ENCODE measurements at places on chromosomes 16 and 17. TPM values are rescaled to one million over a fixed set of nuclear protein-coding genes. Genes with fewer than 3 reads are reported as not detected.

Gene CDRT15L2
- total RNA-seq = not detected

Gene CCR7
- 4.0 TPM for total RNA-seq

Gene TPSD1
- not detected for total RNA-seq

Gene BICDL2
- 15.9 TPM for total RNA-seq

Gene KRTAP2-1
- not detected for total RNA-seq

- DNase-seq = peak; percentile 63
These were observed 233.4 kb downstream of the FTO start for GRCh38 chr16:53937161-53937880.

DNA sequence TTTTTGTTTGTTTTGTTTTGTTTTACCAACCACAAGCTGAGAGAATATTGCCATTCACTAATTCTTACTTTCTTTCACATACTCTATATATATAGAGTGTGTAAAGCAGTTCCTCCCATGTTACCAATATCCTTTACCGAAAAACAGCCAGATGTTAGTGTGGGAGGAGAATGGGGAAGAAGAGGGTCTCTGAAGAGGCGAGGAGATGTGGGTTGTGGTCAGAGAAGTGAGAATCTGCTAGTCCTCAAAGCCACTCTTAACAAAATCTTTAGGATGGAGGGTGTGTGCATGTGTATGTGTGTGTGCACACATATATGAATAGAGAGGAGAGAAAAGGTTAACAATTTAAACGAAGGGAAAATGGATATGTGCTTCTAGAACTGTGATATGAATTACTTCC, 80.6 kb downstream of the TUBD1 start:
- no peak for DNase-seq

- DNase-seq = no peak
These were observed 39.5 kb downstream of the USP7 start for GRCh38 chr16:8924214-8924613.

DNA sequence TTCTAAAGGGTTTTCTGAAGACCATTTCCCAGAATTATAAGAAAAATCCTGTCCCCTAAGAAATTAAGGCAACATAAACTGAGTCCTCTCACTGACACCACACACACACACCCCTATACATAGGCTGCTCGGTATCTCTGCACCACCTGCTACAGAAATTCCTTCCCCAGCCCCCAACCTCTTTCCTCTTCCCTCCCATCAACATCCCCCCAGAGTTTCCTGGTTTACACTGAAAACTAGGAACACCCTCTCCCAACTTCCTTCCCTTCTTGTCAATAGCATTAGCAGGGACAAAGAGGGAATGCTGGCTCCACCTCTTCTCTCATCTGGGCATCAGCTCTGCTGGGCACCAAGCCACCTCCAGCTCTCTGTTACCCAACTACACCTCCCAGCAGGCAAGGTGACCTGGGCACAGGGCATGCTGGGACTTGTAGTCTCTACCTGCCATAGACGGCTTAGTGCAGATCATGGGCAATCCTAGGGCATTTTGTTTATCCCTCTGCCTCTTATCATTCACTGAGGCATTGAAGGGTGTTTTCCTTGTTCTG, 15.7 kb downstream of the CAVIN1 start:
- DNase-seq = peak; percentile 74

DNA sequence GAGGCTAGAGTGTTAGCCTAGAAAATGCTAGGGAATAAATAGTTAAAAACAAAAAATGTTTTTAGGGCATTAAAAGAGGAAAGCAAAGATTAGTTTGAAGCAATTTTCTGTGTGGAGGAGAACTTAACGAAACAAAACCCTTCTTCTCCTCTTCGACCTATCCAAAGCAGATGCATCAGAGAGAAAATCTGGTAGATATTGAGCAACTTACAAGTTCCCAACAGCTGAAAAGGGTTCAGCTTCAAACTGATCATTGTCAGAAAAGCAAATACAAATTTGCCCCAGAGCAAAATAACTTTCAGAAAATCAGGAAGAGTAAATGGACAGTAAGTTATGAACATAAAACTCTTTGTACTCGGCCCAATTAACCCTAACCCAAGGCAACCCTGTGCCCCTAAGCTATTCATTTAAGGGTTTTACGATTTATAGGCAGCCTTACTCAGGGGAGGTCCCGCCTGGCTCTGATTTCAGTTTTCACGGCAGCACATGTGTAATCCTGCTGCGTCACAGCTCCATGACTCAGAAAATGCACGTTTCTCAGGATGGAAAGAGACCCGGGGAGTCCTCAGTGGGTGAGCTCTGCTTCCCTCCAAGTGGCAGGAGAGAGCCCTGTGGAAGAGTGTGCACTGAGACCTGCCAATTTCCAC, 405.7 kb upstream of the SALL1 start:
- DNase-seq = peak; percentile 20

GRCh38 chr17:76276069-76276431, 10.9 kb downstream of the UBALD2 start:
- DNase-seq = no peak

DNA sequence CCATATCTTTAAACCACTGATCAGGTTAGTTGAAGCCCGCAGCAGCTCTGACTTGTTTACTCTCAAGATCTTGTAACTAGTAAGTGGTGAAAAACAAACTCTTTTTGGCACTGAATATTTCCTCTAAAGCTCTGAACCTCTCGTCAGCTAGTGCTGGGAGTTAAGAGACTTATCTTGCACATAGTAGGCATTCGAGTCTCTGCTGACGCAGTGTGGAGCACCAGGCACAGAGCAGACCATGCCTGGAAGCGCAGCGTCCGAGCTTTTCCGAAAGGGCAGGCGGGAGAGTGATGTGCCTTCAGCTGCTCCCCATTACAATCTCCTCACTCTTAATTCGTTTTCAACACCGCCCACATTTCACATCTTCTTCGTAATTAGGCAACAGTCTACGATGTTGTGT, 63.0 kb downstream of the SMG6 start:
- no peak for DNase-seq

- no peak for DNase-seq
These were observed 13.9 kb upstream of the CAPNS2 start for GRCh38 chr16:55552621-55553020.

DNA sequence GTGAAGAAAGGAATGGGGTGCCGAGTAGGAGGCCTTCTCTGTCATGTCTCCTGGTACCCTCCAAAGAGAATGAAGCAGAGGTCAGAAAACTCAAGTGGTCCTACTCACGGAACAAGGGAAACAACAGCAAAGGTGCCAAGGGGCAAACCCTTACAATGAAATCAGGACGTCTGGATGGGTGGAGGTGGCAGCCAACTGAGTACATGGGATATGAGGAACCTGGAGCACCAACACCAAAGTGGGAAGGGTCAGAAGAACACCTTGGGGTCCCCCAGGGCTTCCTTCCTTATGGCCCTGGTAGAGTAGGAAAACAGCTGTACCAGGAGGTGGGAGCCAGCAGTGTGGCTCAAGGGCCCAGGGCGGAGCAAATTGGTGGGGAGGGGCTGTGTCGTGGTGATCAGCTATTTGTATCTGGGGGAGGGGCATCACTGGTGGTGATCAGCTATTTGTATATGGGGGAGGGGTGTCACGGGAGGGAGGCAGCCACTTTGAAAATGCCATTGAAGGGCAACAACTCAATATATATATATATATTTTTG, 643 bp downstream of the HIGD1B start:
- DNase-seq = no peak

DNA sequence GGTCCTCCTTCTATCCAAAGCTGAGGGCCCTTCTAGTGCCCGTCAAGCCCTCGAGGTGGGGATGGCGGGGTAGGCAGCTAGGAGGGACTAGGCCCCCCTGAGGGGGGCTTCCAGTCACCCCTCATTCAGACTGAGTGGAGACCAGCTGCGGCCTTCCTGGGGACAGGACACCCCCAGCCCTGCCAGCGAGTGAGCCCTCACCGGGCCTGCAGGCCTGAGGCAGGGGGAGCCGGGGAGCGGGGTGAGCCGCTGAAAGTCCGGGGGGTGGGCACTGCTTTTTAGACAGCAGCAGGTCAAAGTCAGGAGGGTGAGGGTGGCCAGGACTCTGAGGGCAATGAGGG, 8.7 kb upstream of the KREMEN2 start:
- DNase-seq = no peak

GRCh38 chr17:45320349-45320930, 3.6 kb upstream of the MAP3K14 start:
- no peak for DNase-seq

DNA sequence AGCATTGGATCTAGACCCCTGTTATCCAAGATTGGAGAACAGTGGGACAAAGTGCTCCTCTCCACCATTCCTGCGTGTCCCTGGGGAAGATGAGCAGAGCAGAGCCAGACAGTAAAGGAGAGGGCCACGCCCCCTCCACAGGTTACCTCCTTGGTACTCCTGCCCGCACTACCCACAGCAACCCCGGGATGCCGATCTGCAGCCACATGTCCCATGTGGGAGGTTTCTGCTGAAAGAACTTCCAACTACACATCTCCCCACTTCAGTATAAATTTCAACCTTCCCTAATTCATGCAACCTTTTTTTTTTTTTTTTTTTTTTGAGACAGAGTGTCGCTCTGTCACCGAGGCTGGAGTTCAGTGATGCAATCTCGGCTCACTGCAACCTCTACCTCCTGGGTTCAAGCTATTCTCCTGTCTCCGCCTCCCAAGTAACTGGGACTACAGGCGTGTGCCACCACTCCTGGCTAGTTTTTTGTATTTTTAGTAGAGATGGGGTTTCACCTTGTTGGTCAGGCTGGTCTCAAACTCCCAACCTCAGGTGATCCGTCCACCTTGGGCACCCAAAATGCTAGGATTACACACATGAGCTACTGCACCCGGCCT, 2.3 kb downstream of the RAB37 start:
- no peak for DNase-seq

DNA sequence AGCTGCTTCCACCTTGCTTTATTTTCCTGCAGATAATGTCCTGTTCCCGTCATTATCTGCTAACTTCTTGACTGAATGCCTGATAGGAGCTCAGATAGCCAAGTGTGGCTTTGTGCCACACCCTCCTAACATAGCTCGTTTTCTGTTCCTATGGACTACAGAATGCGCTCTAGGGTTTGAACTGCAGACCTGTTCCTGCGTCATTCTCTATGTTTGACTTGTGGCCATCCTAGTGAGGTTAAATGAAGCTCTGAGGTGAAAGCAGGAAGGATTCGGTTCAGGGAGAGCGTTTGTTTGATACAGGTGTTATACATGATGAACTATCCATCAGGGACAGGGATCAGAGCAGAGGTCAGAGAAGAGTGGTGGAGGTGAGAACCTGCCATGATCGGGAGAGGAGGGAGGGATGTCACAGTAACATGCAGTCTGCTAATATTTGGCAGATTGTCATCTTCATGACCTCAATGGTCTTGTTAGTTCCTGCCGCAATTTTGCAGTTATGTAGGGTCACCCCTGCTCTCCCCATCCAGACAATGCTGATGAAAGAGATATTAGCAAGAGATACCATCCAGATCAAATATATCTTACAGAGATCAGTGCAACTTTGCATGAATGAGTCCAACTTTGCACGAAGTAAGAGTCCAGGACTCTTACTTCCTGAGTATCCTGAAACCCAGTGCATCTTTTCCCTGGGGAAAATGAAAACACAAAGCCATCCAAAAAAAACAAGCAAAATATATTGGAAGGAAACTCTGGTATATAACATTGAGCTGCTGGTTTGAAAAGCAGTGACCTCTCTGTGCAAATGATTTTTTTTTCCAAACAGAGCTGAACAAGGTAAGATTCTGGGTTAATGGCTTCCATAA, 32.8 kb downstream of the MPHOSPH6 start:
- DNase-seq = no peak

DNA sequence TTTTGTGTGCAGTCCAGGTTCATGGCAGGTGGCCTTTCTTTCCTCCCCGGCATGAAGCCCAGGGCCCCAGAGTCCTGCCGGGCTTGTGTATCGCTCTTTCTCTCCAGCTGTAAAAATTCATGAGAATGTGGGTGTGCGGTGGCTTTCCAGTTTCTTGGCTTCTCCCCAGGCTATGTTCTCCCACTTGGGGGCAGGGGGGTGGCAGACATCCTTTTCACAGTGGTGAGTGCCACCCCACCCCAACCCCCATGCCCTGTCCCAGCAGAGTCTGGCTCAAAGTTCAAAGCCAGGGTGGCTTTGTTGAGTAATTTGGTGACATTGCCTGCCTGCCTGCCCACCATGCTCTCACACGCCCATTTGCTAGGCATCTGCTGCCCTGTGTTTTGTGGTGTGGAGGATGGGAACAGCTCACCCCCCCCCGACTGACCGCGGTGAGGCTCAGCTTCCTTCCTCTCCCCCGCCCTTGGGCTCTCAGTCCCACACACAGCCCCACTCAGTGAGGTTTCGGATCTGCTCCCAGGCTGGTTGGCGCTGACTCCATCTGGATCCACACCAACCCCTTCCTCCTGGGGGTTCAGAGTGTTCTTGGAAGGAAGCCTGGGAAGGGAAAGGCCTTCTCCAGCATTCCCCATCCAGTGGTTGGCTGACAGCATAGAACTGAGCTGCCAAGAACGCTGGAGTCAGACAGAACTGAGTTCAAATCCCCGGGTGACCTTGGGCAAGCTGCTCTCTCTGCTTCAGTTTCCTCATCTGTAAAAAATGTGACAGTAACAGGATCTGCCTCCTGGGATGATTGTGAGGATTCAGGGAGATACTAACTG, 36.0 kb downstream of the CHD9 start:
- peak; percentile 98 for DNase-seq

GRCh38 chr16:54318941-54319340, 32.4 kb upstream of the IRX3 start:
- no peak for DNase-seq

DNA sequence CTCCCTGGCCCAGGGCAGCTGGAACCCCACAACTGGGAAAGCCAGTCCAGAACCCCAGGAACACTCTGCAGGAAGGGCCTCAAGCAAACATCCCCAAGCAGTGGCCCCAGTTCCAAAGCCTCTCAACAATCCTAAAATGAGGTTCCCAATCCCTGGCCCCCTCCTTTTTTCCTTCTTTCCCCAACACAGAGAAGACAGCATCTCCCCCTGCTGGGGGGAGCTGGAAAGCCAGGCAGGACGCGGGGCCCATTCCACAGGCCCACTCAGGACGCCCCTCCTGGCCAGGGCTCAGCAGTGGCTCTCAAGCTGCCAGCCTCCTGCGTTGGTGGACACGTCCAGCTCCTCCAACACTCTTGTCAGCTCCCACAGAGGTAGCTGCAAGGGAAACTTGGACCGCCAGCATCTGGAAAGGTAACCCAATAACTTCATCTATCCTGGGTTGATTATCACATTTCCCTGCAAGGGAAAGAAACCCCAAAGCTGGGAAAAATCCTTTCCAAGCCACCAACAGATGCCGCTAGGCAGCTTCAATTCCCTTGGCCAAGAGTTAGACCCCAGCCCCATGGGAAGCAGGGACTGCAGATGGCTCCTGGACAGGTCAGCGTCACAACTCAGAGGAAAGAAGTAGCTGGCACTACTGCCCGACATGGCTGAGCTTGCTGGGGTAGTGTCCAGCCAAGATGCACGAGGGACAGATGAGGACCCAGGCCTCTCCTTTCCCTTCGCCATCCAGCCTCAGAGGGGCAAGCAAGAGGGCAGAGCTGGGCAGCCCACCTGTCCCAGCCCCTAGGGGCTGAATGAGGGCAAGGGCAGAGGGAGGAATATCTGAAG, 7.6 kb downstream of the HDAC5 start:
- peak; percentile 60 for DNase-seq
